ENCODE measurements at places on chromosomes 13 and 19.
A peak's percentile ranks its signal among the peaks of the same experiment; 100 is the strongest.

DNA sequence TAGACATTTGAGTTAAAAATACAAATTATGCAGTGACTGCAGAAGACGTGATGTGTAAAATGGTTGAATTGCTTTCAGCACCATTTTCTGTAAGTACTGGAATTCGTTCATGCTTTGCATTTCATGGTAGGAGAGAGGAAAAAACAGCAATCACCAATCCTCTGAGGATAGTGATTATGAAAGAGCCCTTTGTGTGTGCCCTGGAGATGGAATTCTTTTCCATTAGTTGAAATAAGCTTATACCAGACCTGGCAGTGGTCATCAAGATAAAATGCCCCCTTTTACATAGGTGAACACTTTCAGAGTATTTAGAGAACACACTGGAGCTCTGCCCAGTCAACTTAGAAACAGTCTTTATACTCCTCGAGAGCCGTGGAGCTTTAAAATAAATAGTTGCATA is 1.7 kb downstream of the CNMD start:
- DNase-seq: no peak

GRCh38 chr13:95023405-95023804 is 277.8 kb downstream of the ABCC4 start:
- no peak for DNase-seq

GRCh38 chr13:79932556-79932955 is 408.4 kb downstream of the SPRY2 start:
- DNase-seq: no peak

DNA sequence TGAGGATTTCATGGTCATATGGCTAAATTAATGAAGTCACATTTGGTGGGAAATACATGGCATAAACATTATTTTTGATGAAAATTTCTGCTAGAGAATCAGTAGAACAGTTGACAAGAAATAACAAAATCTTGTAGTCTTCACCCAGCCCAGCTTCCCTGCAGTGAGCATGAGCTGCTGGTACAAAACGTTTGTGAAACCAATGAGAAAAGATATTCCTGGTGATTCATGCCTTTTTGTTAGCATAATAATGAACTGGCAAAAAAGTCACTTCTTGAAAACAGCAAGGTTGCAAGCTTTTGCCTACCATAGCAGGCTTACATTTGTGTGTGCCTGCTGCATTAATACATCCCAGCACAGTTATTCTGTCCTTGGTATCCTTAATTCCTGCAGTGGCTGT is 475.9 kb upstream of the HTR2A start:
- DNase-seq: no peak

GRCh38 chr19:19294914-19295313 is 21.8 kb upstream of the TM6SF2 start:
- no peak for DNase-seq

DNA sequence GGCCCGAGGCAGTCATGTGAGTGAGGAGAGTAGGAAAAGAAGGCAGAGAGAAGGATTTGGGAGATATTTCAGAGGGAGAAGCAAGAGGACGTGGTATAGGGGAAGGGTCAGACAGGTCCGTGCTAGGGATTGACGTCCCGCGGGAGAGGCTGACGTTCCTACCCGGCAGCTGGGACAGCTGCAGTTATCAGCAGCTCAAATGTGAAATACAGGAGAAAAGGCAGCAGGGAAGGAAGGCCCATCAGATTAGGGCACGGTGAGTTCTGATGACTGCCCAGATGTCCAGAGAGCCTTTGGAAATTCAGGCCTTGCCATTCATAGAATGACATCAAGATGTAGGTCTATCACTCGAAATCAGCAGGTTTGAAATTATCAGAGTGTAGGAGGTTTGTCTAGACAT is 88.4 kb downstream of the IRS2 start:
- DNase-seq: no peak

DNA sequence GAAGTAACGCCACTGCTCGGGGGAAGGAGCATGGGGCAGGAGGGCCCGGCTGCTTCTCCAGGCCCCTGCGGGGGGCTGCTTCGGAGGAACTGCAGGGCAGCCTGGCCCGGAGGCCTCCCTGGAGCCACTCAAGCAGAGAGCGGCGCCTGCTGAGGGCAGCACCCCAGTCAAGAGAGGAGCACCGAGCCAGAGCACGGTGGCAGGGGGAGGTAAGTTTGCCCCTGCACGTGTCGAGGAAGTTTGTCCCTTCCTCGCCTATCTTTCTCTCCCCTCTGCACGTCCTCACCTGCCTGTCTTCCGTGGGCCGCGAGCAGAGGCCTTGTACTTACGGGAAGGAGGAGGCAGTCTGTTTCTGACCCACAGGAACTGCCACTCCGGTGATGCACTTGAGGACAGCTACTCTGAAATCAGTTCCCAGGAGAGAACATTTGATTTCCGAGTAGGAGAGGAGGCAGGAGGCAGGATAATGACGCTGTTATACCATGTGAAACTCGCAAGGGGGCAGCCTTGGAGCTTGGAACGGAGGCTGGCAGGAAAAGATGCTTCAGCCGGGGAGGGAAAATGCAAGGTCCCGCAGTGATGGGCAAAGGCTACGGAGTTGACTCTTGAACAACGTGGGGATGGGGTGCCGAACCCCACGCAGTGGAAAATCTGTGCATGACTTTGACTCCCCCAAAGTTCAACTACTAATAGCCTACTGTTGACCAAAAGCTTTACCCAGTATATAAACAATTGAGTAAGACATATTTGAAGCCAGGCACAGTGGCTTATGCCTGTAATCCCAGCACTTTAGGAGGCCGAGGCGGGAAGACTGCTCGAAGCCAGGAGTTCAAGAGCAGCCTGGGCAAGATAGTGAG is 5.0 kb downstream of the FFAR1 start:
- DNase-seq: peak; percentile 38

DNA sequence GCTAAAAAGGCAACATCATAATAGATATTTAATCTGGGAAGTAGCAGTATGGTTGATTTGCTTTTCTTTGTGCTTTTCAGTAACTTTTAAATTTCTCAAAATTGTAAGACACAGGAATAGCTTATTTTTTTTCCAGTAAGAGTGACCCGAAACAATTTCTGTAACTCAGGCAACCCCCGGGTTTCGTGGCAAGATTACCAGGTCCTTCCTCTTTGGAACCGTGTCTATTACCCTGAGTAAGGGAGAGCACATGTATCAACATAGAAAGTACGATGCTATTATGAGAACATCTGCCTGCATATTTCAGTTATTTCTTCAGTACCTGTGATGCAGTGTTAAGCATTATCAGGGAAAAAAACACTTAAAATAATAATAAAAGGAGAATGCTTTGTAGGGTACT is 64.1 kb downstream of the DOCK9 start:
- DNase-seq: no peak

DNA sequence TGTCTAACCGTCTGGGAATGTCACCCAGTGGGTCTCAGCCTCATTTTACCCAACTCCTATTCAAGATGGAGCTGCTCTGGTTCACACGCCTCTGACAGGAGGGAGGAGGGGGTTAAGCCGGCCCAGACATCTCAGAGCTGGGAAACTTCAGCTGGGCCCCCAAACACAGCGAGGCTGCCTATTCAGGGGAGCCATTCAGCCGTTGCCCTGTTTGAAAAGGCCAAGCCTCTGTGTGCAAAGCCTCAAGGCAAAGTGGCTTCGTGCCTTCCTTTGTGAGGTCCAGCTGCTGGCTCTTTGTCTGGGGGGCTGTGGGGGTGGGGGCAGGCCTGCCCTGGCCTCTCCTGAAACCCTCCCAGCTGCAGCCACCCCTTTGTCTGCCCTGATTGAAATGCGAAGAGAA is 147.4 kb downstream of the PTPRS start:
- no peak for DNase-seq

- DNase-seq: no peak
These were observed 583.0 kb upstream of the SPRY2 start for GRCh38 chr13:80923907-80924306.

- DNase-seq: no peak
These were observed 3.9 kb downstream of the COG3 start for GRCh38 chr13:45468635-45469034.

GRCh38 chr13:31775686-31776085 is 36.4 kb downstream of the RXFP2 start:
- no peak for DNase-seq

GRCh38 chr13:106212386-106213010 is 323.0 kb downstream of the EFNB2 start:
- no peak for DNase-seq

DNA sequence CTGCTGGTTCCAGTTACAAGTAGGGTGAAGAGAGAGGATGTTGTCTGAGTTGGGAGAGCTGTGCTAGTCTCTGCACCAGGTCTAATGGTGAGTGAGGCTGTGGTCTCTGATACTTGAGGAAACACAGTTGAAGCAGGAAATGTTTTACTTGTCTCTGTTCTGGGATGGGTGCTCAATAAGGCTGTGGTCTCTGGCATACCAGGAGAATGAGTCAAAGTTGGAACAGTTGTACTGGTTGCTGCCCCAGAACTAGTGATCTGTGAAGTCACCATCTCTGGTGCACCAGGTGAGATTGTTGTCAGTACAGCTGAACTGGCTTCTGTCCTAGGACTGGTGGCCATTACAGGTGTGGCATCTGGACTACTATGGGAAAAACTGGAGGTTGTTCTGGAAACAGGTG is 74.7 kb downstream of the MUC16 start:
- DNase-seq: no peak

- peak; percentile 59 for DNase-seq
These were observed at the start of gene FXYD5 for GRCh38 chr19:35154525-35155406. Gene FXYD5, plus strand, starts transcription at chr19:35154735. Its CDS starts 816 bp downstream, at chr19:35155551.

GRCh38 chr19:46202872-46203860 is 26.4 kb upstream of the IGFL1 start:
- no peak for DNase-seq

GRCh38 chr13:85541476-85541875 is 257.7 kb downstream of the SLITRK6 start:
- DNase-seq: peak; percentile 3

GRCh38 chr13:76879883-76880270 is 6.3 kb downstream of the KCTD12 start:
- no peak for DNase-seq

GRCh38 chr19:38696729-38697055 is 47.6 kb downstream of the CAPN12 start:
- no peak for DNase-seq

DNA sequence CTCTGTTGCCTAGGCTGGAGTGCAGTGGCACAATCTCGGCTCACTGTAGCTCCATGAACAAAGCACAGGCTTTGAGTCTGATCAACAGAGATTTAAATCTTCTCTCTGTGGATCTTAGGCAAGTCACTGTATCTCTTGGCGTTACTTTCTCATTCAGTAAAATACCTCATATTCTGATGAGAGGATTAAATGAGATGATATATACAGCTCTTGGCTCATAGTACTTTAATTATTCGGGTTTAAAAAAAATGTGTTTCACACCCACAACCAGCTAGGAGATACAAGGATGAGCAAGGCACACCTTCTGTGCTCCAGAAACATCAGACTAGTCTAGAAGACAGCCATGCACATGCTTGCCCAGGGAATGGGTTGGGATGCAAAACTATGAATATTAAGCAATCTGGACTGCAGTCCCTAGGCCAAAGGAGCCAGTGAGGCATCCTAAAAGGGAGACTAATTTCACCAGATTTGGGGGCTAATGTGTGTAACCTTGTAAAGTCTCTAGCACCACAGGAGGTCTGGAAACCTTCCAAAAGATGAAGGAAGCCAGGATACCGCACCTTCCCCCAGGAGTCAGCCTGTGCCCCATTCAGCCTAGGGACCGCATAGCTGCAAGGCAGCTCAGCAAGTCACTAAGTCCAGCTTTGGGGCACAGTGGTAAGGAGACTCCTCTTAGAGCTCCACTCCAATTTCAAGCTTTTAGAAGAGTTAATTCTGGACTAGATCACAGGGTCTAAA is 2.5 kb downstream of the VPS36 start:
- DNase-seq: no peak

DNA sequence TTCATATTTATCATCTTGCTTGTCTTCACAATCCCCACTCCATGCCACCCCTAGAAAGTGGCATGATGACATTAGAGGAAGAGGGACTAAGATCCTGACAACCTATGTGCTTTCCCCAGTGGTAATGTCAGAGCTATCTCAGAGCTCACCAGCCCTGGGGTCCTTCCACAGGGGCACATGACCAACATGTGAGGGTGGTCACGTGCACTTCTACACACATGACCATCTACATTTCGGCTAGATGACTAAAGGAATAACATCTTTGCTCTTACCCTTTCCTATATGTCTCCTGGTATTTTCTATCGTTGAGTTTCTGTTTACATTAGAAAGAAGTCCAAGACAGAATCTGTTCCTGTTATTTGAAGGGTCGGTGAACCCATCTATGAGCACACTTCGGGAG is 46.2 kb downstream of the RFXAP start:
- DNase-seq: no peak

GRCh38 chr13:97535614-97536013 is 101.6 kb downstream of the RAP2A start:
- DNase-seq: no peak

- no peak for DNase-seq
These were observed 136.6 kb upstream of the USP29 start for GRCh38 chr19:56983171-56983570.

DNA sequence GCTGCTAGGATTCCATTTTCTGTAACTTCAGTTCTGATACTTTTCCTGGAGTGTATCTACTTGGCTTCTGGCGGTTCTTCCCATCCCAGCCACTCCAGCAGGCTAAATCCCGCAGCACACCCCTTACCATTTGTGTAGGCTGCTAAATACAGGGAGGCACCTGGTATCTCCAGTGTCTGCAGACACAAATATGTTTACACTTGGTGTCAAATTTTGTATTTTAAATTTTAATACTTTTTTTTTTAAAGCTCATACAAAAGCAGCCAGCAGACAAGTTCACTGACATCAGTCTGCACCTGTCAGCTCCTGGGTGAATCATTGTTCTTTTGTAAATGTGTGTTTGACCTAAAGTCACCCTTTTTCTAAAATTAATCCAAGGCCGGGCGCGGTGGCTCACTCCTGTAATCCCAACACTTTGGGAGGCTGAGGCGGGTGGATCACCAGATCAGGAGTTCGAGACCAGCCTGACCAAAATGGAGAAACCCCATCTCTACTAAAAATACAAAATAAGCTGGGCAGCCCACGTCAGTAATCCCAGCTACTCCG is 3.4 kb upstream of the ZSCAN4 start:
- DNase-seq: no peak

- DNase-seq: no peak
These were observed 34.4 kb upstream of the OXGR1 start for GRCh38 chr13:97028441-97029299.

DNA sequence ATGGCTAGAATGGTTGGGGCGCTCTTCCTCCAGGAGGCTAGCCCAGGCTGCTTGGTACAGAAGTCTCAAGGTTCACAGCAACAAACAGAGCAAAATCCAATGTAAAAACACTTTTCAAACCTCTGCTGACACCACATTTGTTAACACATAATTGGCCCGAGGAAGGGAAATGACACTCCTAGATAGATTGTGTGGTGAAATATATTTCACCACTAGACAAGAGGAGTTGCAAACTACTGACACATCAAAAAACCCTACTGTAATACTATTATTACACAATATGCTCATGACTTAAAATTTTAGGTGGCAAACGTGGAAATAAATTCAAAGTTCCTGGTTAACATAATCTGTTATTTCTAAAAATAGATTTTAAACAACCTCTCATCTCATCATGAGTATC is 643.6 kb downstream of the PCDH9 start:
- no peak for DNase-seq

DNA sequence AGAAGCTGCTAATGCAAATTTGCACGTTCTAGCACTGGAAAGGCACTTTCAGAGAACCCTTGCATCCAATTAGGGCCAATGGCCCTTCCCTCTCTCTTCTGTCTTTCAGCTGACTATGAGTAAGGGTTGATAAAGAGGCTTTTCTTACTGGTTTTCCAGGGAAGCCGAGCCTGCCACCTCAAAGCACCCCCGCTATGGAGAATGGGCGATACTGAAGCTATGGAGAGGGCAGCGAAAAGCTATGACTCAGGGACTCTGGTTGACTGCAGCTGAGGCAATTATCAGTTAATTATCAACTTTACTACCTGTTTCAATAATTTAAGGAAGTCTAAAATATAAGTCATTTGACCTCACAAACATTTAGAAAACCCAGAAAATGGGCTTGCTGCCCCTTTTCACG is 115.8 kb downstream of the TRPC4 start:
- DNase-seq: no peak

Data from T-helper 1 cell (primary cell).